ENCODE measurements at places on chromosomes 6 and 20. TPM values are rescaled to one million over a fixed set of nuclear protein-coding genes. Genes with fewer than 3 reads are reported as not detected.

Gene KIAA0408
- total RNA-seq = 6.9 TPM

Gene EPHA7
- total RNA-seq = not detected

Gene CFAP61
- total RNA-seq = not detected

Gene TPD52L1
- total RNA-seq = 0.33 TPM

Gene PROKR2
- not detected for total RNA-seq

Gene SLC22A7
- not detected for total RNA-seq

Gene PPIL6
- 0.39 TPM for total RNA-seq

Gene CD164
- total RNA-seq = 231 TPM

Gene MLN
- total RNA-seq = not detected

Gene ADGRF5
- total RNA-seq = not detected

GRCh38 chr6:157999168-158000051 lies 17.7 kb downstream of the SYNJ2 start:
- H3K27me3 ChIP-seq = no peaks in the 10 kb centered on the region
- no peaks in the 10 kb centered on the region for H3K36me3 ChIP-seq
- peaks cover 29% of the 10 kb centered on the region for H3K4me1 ChIP-seq
- no peak for DNase-seq
- no peak overlapping the region for H3K27ac ChIP-seq

DNA sequence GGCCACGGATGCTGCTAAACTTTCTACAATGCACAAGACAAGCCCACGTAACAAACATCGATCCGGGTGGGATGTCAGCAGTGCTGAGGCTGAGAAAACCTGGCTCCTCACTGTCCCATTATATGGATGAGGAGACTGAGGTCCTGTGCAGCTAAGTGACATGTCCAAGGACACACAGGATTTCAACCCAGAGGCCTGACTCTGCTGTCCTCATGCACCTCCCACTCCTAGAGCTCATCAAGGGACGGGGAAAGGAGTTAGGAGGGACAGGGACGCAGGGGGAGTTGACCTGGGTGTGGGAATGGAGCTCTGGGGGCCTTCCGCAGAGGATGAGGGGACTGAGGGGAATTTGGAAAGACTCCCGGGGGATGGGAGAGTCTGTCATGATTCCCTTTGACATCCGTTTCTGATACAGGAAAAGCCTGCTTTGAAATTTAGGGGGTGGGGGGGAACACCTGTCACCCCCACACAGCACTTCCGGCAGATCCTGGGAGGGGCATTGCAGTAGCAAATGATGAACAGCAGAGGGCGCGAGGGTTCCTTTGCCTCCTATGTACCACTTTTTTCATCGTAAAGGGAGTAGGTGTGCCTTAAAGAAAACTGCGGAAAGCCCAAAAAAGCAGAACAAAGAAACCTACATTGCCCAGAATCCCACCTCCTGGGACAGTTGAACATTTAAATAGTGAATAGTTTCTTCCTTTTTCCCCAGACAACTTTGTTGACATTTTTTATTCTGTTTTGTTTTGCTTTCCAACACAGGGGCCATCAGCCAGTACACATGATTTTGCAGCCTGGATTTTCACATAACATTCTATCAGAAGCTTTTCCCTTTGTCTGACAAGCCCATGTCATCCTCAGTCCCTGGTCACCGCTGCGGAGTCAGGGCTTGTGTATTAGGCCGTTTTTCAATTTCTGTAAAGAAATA lies 48.6 kb downstream of the SLC2A10 start:
- H3K4me3 ChIP-seq = no peak overlapping the region
- H3K27ac ChIP-seq = no peak overlapping the region
- no peaks in the 10 kb centered on the region for H3K4me1 ChIP-seq
- H3K27me3 ChIP-seq = no peaks in the 10 kb centered on the region
- no peaks in the 10 kb centered on the region for H3K36me3 ChIP-seq
- no peak for DNase-seq

DNA sequence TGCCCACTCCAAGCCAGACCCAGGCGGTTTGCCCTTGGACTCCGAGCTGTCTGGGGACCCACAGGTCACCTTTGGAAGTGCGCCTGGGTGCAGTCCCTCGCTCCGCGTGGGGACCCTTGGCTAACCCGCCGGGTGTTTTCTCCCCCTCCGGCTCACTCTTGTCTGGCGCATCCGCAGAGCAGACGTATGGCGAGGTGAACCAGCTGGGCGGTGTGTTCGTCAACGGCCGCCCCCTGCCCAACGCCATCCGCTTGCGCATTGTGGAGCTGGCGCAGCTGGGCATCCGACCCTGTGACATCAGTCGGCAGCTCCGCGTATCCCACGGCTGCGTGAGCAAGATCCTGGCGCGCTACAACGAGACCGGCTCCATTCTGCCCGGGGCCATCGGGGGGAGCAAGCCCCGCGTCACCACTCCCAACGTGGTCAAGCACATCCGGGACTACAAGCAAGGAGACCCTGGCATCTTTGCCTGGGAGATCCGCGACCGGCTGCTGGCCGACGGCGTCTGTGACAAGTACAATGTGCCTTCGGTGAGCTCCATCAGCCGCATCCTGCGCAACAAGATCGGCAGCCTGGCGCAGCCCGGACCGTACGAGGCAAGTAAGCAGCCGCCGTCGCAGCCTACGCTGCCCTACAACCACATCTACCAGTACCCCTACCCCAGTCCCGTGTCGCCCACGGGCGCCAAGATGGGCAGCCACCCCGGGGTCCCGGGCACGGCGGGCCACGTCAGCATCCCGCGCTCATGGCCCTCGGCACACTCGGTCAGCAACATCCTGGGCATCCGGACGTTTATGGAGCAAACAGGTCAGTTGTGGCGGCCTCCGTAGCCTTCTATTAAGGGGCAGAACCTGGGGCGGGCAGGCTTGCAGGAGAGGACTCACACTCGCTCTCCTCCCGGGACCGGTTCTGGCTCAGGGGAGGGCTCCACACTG lies 1.1 kb downstream of the PAX1 start:
- peaks cover 17% of the 10 kb centered on the region for H3K27me3 ChIP-seq
- DNase-seq = no peak
- no peaks in the 10 kb centered on the region for H3K4me1 ChIP-seq
- no peak overlapping the region for H3K4me3 ChIP-seq
- no peaks in the 10 kb centered on the region for H3K36me3 ChIP-seq
- no peak overlapping the region for H3K27ac ChIP-seq

- H3K36me3 ChIP-seq = peaks cover 89% of the 10 kb centered on the region
- no peaks in the 10 kb centered on the region for H3K4me1 ChIP-seq
- H3K27ac ChIP-seq = no peak overlapping the region
- no peaks in the 10 kb centered on the region for H3K27me3 ChIP-seq
- H3K4me3 ChIP-seq = no peak overlapping the region
These were observed 54.1 kb downstream of the MYH7B start for GRCh38 chr20:35009665-35010328.

DNA sequence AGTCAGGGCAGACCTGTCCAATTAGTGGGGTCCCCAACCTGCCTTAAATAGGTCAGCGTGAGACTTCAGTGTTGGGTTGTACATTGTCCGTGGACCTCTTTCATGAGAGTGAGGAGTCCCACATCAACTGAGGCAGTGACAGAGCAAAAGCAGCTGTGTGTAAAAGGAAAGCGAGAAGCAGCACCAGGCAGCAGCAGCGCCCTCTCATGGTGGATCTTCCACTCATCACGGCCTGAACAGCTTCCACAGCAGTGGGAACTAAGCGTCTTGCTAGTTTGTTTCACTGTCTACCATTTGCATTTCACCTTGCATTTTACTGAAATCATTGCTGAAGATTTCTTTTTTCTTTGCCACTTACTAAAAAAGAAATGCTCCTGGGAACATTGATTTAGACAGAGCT lies 333.8 kb downstream of the PKHD1 start:
- DNase-seq = no peak
- no peak overlapping the region for H3K4me3 ChIP-seq
- no peaks in the 10 kb centered on the region for H3K4me1 ChIP-seq
- H3K27ac ChIP-seq = no peak overlapping the region
- H3K27me3 ChIP-seq = no peaks in the 10 kb centered on the region
- no peaks in the 10 kb centered on the region for H3K36me3 ChIP-seq

DNA sequence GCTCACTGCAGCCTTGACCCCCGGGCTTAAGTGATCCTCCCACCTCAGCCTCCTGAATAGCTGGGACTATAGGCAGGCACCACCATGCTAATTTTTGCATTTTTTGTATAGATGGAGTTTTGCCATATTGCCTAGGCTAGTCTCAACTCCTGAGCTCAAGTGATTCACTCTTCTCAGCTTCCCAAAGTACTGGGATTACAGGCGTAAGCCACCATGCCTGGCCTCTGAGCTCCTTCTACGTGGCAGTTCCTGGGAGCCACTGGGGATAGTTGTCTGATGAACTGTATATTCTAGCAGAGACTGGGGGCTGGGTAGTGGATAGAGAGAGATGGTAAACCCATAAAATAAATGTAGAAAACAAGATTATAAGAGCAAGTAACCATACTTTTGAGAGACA lies 26.1 kb downstream of the IYD start:
- H3K27ac ChIP-seq = no peak overlapping the region
- no peak overlapping the region for H3K4me3 ChIP-seq
- H3K27me3 ChIP-seq = no peaks in the 10 kb centered on the region
- no peaks in the 10 kb centered on the region for H3K4me1 ChIP-seq
- no peaks in the 10 kb centered on the region for H3K36me3 ChIP-seq

GRCh38 chr6:1552296-1552761 lies 57.4 kb upstream of the FOXC1 start:
- no peaks in the 10 kb centered on the region for H3K36me3 ChIP-seq
- H3K4me1 ChIP-seq = peaks cover 27% of the 10 kb centered on the region
- no peak for DNase-seq

DNA sequence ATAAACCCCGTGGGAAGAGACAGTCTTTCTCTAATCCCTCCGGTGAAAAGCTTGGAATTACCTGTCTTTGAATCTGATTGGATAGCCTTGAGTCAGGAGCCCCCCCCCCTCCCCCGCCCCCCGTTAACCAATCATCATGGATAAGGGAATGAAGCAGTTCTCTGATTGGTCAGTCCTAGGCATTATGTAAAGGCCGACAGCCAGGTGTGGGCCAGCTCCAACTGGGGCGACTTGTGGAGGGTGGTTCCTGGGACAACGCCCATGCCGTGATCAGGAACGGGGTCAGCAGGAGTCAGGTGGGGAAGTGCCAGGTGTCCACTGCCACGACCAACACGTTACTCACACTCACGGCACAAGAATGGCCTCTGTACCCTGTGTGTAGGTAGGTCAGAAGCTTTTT lies 406.8 kb upstream of the SULF2 start:
- H3K27me3 ChIP-seq = no peaks in the 10 kb centered on the region
- H3K4me1 ChIP-seq = no peaks in the 10 kb centered on the region
- H3K27ac ChIP-seq = no peak overlapping the region
- no peak overlapping the region for H3K4me3 ChIP-seq

- no peak overlapping the region for H3K4me3 ChIP-seq
- DNase-seq = no peak
- no peaks in the 10 kb centered on the region for H3K36me3 ChIP-seq
- H3K27ac ChIP-seq = no peak overlapping the region
- H3K27me3 ChIP-seq = no peaks in the 10 kb centered on the region
These were observed 37.2 kb downstream of the CPXM1 start for GRCh38 chr20:2763186-2763585.

DNA sequence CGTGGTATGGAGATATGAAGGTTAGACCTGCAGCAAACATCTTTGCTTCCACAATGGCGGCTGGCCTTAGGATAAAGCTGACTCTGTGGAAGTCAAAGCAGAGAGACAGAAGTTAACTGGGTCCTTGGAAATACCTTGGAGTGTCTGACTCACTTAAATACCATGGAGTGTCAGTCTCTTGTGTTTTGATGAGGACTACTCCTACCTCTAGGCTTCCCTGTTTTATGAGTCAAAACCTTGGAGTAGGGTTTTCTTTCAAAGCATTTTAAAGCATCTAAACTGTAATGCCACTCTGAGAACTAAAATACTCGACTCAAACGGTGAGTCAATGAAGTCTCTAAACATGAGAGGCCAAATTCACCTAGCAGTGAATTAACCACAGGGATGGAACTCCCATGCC lies 329.1 kb downstream of the SAMD5 start:
- H3K4me3 ChIP-seq = no peak overlapping the region
- no peak for DNase-seq
- no peaks in the 10 kb centered on the region for H3K36me3 ChIP-seq
- no peaks in the 10 kb centered on the region for H3K4me1 ChIP-seq
- H3K27ac ChIP-seq = no peak overlapping the region

GRCh38 chr6:36032261-36032660 lies 4.7 kb downstream of the MAPK14 start:
- H3K27me3 ChIP-seq = no peaks in the 10 kb centered on the region
- no peaks in the 10 kb centered on the region for H3K36me3 ChIP-seq
- no peak for DNase-seq
- no peak overlapping the region for H3K4me3 ChIP-seq
- H3K27ac ChIP-seq = no peak overlapping the region
- H3K4me1 ChIP-seq = peaks cover 71% of the 10 kb centered on the region

DNA sequence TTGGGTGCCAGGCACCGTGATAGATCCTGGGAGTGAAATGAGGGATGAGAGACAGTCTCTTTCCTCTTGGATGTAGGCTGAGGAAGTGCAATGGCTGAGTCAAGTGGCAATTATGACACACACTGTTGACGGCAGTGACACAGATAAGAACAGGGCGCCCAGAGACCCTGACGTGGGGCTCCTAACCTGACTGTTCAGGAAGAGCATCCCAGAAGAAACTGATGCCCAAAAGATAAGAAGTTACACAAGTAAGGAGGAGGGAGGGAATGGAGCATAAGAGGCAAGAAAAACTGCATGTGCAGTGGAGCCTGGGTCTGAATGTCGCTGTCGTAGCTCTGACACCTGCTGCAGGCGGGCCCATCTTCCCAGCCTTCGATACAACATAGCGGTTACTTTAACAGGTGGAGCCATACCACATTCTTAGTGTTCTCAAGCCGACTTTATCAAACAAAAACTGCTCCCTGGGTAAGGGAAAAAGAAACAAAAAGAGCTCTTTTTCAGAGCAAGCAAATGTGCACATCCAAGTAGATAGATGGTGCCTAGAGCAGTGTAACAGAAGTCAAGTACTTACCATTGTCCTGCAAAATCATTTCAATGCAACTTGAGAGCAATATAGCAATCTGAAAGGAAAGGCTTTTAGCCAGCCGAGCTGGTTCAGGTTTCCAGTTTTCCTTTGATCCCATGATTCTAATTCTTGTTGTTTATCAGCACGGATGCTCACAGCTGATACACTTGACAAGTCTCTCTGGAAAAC lies 463.9 kb upstream of the JARID2 start:
- no peak overlapping the region for H3K4me3 ChIP-seq
- no peak overlapping the region for H3K27ac ChIP-seq
- peaks cover 13% of the 10 kb centered on the region for H3K4me1 ChIP-seq
- no peaks in the 10 kb centered on the region for H3K27me3 ChIP-seq
- no peak for DNase-seq
- no peaks in the 10 kb centered on the region for H3K36me3 ChIP-seq

GRCh38 chr20:56630086-56630493 lies 984 bp downstream of the TFAP2C start:
- peaks cover 28% of the 10 kb centered on the region for H3K27me3 ChIP-seq
- no peaks in the 10 kb centered on the region for H3K36me3 ChIP-seq
- H3K27ac ChIP-seq = no peak overlapping the region
- no peak for DNase-seq
- peaks cover 18% of the 10 kb centered on the region for H3K4me1 ChIP-seq
